ENCODE measurements at places on chromosomes 7 and 10. TPM values are rescaled to one million over a fixed set of nuclear protein-coding genes. Genes with fewer than 3 reads are reported as not detected.

GRCh38 chr7:2886391-2886790 lies 42.3 kb upstream of the GNA12 start:
- no peak overlapping the region for H3K4me3 ChIP-seq
- peaks cover 19% of the 10 kb centered on the region for H3K4me1 ChIP-seq
- no peaks in the 10 kb centered on the region for H3K36me3 ChIP-seq
- H3K27me3 ChIP-seq, result no peaks in the 10 kb centered on the region
- DNase-seq, result no peak

DNA sequence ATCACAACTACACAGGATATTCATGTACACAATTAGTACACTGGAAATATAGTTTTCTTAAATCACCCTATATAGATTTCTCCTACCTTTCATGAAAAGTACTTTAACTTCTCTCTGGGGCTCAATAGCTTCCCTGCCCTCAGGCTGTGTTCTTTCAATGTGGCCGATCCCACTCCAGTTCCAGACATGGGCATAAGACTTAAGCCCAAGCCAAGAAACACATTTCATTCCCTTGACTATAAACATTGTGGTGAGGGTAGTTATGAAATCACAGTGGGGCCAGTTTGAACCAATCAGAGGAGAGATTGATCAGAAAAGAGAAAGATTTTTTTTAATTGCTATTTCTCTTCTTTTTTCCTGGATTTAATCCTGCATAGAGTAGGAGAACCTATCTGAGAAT lies 904.6 kb upstream of the SORCS1 start:
- no peaks in the 10 kb centered on the region for H3K36me3 ChIP-seq
- DNase-seq, result no peak
- H3K27me3 ChIP-seq, result no peaks in the 10 kb centered on the region
- no peak overlapping the region for H3K27ac ChIP-seq

DNA sequence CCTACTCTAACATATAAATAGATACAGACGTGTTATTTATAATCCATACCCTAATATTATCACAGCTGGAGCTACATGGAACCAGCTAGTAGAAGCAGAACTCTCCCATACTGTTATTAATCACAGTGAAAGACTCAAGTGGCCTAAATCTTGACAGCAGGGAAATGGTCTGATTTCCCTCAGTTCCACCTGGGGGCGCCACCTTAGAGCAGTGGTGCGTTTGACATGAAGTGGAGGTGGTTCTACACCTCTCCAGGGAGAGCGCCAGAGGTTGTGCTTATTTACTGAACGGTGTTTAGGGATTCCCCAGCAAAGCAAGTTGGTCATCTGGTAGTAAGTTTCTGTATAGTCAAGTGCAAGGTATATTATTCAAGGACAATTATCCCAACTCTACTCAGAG lies 17.6 kb downstream of the DNTT start:
- no peak overlapping the region for H3K4me3 ChIP-seq
- H3K27me3 ChIP-seq, result no peaks in the 10 kb centered on the region
- H3K36me3 ChIP-seq, result no peaks in the 10 kb centered on the region
- peak; percentile 63 for DNase-seq
- H3K27ac ChIP-seq, result no peak overlapping the region

DNA sequence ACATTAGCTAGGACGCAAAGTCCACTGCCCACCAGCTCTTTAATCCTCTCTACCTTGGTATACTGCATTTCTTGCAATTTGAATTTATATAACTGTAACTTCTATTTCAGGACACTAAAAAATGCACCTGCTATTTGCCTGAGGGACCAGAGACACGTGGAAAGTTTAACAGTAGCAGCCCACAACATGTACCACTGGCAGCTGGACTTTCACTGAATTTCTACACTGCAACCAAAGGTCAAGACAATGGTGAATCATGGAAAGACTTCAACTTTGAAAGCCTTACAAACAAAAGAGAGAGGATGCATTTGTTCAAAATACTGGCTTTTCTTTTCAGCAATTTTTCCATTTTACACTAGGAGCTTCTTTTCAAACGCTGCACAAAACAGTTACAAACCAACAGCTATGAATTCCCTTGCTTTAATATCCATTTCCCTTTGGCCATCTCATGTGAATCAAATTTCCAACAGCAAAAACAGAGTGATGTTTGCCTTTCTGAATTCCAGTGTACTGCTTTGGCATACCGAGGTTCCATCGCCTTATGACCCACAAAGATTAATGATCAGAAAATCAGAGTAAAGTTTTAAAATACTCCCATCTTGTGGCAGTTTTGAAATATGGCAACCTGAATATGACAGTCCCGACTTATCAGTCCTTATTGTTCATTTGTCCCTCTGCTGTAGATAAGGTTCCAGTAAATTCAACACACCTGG lies 29.9 kb upstream of the HNRNPH3 start:
- no peaks in the 10 kb centered on the region for H3K36me3 ChIP-seq
- peaks cover 9% of the 10 kb centered on the region for H3K4me1 ChIP-seq
- H3K27me3 ChIP-seq, result no peaks in the 10 kb centered on the region
- no peak overlapping the region for H3K4me3 ChIP-seq

GRCh38 chr10:76251841-76252671 lies 820.6 kb downstream of the LRMDA start:
- no peaks in the 10 kb centered on the region for H3K4me1 ChIP-seq
- H3K27me3 ChIP-seq, result peaks cover 26% of the 10 kb centered on the region
- H3K4me3 ChIP-seq, result no peak overlapping the region
- H3K27ac ChIP-seq, result no peak overlapping the region
- no peak for DNase-seq
- H3K36me3 ChIP-seq, result no peaks in the 10 kb centered on the region

GRCh38 chr7:70762696-70763095 lies 369.2 kb upstream of the GALNT17 start:
- no peak for DNase-seq
- no peaks in the 10 kb centered on the region for H3K27me3 ChIP-seq
- no peak overlapping the region for H3K27ac ChIP-seq
- peaks cover 17% of the 10 kb centered on the region for H3K36me3 ChIP-seq
- H3K4me3 ChIP-seq, result no peak overlapping the region

- H3K27ac ChIP-seq, result peak overlapping the region; percentile 9
- no peak overlapping the region for H3K4me3 ChIP-seq
Measured at GRCh38 chr7:75962607-75963380, 31.6 kb downstream of the TMEM120A start.

DNA sequence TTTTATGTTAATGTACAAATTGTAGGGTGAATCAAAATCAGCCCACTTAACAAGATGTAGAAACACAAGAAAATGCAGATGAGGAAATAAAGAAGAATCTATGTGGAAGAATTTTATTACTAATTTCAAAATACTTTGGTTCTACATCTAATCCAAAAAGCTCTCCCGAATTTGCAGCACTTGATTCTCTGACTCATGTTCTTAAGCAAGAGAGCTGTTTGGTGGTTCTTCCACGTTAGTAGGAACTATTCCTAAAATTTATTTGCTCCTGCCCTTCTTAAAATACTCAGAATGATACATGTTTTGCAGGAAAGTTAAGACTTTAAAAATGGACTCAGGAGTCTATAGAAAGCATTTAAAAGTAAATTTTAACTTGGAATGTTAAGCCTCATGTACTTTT lies 91.8 kb downstream of the ZMYND11 start:
- H3K27ac ChIP-seq, result no peak overlapping the region
- no peak for DNase-seq
- no peak overlapping the region for H3K4me3 ChIP-seq
- H3K27me3 ChIP-seq, result no peaks in the 10 kb centered on the region
- no peaks in the 10 kb centered on the region for H3K36me3 ChIP-seq

- no peak overlapping the region for H3K27ac ChIP-seq
- no peaks in the 10 kb centered on the region for H3K36me3 ChIP-seq
- H3K4me3 ChIP-seq, result no peak overlapping the region
- no peaks in the 10 kb centered on the region for H3K27me3 ChIP-seq
- no peaks in the 10 kb centered on the region for H3K4me1 ChIP-seq
Measured at GRCh38 chr7:84746353-84746752, 440.5 kb downstream of the SEMA3D start.

DNA sequence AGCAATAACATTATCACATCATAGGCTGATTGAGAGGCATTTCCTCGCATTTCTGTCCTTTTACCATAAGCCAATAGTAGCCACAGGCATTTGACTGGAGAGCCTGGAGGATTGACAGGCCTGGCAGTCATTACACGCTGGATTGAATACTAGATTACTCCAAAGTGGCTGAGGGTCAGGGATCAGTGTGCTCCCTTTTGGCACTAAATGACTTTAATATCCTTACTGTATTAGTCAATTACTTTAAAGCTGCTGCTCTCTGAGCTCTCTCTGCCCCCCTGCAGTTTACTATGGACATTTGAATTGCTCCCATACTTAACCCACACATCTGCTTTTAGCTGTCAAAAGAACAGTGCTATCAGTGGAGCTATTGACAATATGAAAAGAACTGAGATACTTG lies 302.0 kb downstream of the TFEC start:
- H3K4me3 ChIP-seq, result no peak overlapping the region
- no peak for DNase-seq
- no peaks in the 10 kb centered on the region for H3K27me3 ChIP-seq
- H3K27ac ChIP-seq, result no peak overlapping the region
- no peaks in the 10 kb centered on the region for H3K36me3 ChIP-seq

DNA sequence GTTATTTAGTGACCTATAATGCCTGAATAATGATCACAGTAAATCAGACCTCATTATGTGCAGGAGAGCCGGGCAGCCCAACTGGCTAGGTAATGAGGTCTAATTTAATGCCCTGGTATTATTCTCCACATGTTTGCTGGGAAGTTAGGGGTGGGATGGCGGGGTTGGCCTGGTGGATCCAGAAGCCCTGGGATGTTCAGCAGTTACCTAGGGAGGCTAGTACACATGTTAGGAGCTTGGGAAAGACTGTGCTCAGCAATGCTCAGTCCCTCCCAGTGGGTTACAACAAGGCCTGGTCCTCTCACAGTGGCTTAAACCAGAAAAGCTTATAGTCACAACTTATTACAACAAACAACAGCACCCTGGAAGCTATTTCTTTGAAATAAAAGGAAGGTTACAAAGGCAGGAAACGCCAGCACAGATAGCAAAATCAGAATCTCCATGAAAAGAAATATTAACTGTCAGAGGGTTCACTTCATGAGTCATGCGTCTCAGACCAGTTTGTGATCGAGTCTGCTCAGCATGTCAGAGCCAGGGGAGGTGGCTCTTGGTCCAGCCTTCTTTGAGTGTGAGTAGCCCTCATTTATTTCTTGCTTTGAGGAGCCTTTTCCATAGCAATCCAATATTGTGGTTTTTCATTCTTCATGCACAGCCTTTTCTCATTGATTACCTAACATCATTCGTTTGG lies 418.6 kb upstream of the NPVF start:
- no peak overlapping the region for H3K4me3 ChIP-seq
- H3K27me3 ChIP-seq, result no peaks in the 10 kb centered on the region
- no peak for DNase-seq
- H3K36me3 ChIP-seq, result no peaks in the 10 kb centered on the region
- H3K4me1 ChIP-seq, result 0 out of 2 replicates have a peak, but pooled peaks cover 4% of the 10 kb centered on the region
- no peak overlapping the region for H3K27ac ChIP-seq

DNA sequence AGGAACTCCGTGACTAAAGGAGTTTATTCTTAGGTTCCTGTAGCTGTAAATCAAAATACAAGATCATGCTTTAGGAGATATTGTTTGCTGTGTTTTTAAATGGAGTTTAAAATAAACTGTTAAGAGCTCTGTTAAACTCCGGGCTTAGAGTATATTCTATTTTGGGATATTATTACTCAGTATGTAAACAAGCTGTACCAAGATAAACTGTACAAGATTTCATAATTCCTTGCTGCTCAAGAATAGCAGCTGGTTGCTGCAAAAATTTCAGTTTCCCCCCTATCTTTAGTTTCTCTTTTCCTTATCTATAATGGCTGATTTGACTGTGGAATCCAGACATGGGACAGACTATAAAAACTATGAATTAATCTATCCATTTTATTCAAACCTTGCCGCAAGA lies 215.7 kb downstream of the HTR7 start:
- H3K4me1 ChIP-seq, result peaks cover 29% of the 10 kb centered on the region
- DNase-seq, result no peak
- no peaks in the 10 kb centered on the region for H3K27me3 ChIP-seq
- H3K27ac ChIP-seq, result no peak overlapping the region
- H3K4me3 ChIP-seq, result no peak overlapping the region
- H3K36me3 ChIP-seq, result peaks cover 11% of the 10 kb centered on the region

- H3K27ac ChIP-seq, result no peak overlapping the region
- H3K4me3 ChIP-seq, result no peak overlapping the region
- DNase-seq, result no peak
- no peaks in the 10 kb centered on the region for H3K36me3 ChIP-seq
Measured at GRCh38 chr7:43332193-43332796, 219.8 kb downstream of the HECW1 start.

DNA sequence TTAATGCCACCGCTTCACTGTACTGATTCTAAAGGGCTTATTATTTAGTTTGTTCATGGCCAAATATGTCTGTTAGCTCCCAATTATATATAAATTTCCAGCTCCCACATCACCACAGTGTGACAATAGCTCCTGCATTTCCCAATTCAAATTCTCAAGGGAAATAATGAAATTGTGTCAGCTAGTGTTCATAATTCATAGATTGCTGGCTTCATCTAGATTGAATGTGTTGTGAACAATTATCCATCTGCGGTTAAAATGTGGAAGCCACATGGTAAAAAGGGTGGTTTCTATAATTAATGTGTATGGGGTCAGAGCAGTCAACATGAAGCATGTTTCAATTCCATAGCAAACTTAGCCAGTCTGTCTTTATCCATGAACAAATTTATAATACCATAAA lies 154.3 kb downstream of the SEMA3E start:
- H3K36me3 ChIP-seq, result no peaks in the 10 kb centered on the region
- DNase-seq, result no peak
- no peaks in the 10 kb centered on the region for H3K4me1 ChIP-seq
- H3K27ac ChIP-seq, result no peak overlapping the region
- H3K4me3 ChIP-seq, result no peak overlapping the region

DNA sequence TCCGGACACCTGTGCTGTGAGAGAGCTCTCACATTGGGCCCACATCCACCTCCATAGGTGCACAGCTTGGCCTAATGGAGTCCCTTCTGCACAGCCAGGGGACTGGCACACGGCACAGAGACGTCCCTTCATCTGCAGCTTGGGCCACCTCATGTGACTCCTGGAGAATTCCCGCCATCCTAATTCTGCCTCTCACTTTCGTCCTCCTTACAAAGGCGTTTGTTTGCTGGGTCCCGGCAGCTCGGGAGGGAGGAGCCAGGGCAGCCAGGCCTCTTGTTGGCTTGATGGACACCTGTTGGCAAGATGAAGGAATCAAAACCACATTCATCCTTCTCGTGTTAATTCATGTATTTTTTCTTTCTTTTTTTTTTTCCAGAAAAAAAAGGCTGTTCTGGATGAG lies 30.7 kb upstream of the TTYH3 start:
- no peak overlapping the region for H3K4me3 ChIP-seq
- peak; percentile 57 for DNase-seq
- H3K36me3 ChIP-seq, result no peaks in the 10 kb centered on the region

GRCh38 chr10:33074443-33074842 lies 116.4 kb upstream of the ITGB1 start:
- peaks cover 31% of the 10 kb centered on the region for H3K4me1 ChIP-seq
- peaks cover 31% of the 10 kb centered on the region for H3K36me3 ChIP-seq
- no peaks in the 10 kb centered on the region for H3K27me3 ChIP-seq

Gene TEX47
- not detected for total RNA-seq

Gene STOX1
- total RNA-seq, result 1.6 TPM

Gene CCDC146
- total RNA-seq, result 1.1 TPM

Gene LRRC18
- not detected for total RNA-seq

Gene NPC1L1
- total RNA-seq, result 0.16 TPM

Gene CHPF2
- 26.3 TPM for total RNA-seq

Gene HUS1
- 31.1 TPM for total RNA-seq

Gene LAMB1
- total RNA-seq, result 101 TPM

Gene SAMD9L
- 0.15 TPM for total RNA-seq
